Gastroesophageal sphincter (tissue), 4 donors: ENCODE measurements at places on chromosomes 6 and 20.

GRCh38 chr6:41189967-41190366 lies 11.0 kb downstream of the TREML2 start:
- H3K4me1 ChIP-seq = no peaks in the 10 kb centered on the region
- no peak for ATAC-seq
- no peak overlapping the region for H3K27ac ChIP-seq
- no peak overlapping the region for H3K4me3 ChIP-seq

GRCh38 chr20:25278636-25279361 lies 30.9 kb downstream of the PYGB start:
- H3K27me3 ChIP-seq = no peaks in the 10 kb centered on the region
- H3K4me1 ChIP-seq = peaks cover 5% of the 10 kb centered on the region
- no peaks in the 10 kb centered on the region for H3K36me3 ChIP-seq
- ATAC-seq = no peak
- H3K4me3 ChIP-seq = no peak overlapping the region

DNA sequence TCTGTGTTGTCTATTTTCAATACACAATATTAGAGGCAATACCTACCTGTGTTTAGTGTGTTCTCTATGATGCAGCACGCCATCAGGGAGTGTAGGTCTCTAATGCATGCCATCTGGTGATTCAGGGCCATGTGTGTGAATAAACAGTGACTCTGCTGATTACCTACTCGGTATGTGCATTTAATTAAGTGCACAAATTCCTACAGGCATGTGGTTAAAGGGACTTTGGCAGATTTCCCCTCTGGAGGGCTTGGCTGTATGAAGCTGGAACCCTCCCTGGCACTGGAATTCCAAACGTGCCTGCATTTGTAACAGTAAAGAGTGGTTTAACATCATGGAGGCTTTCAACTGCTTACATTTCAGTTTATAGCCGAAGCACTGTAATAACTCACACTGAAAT lies 401.5 kb upstream of the SASH1 start:
- no peaks in the 10 kb centered on the region for H3K4me1 ChIP-seq
- ATAC-seq = no peak
- no peak overlapping the region for H3K4me3 ChIP-seq
- no peaks in the 10 kb centered on the region for H3K36me3 ChIP-seq
- no peak overlapping the region for H3K27ac ChIP-seq

GRCh38 chr6:143396497-143397226 lies 53.8 kb downstream of the ADAT2 start:
- H3K36me3 ChIP-seq = no peaks in the 10 kb centered on the region
- no peaks in the 10 kb centered on the region for H3K4me1 ChIP-seq
- ATAC-seq = no peak

GRCh38 chr6:21742238-21742660 lies 148.7 kb downstream of the SOX4 start:
- H3K4me3 ChIP-seq = no peak overlapping the region
- no peak for ATAC-seq
- H3K36me3 ChIP-seq = no peaks in the 10 kb centered on the region
- no peaks in the 10 kb centered on the region for H3K27me3 ChIP-seq
- peak overlapping the region; percentile 67 for H3K27ac ChIP-seq
- H3K4me1 ChIP-seq = peaks cover 7% of the 10 kb centered on the region

GRCh38 chr6:101832371-101832770 lies 438.9 kb downstream of the GRIK2 start:
- no peaks in the 10 kb centered on the region for H3K4me1 ChIP-seq
- no peaks in the 10 kb centered on the region for H3K27me3 ChIP-seq
- no peaks in the 10 kb centered on the region for H3K36me3 ChIP-seq

DNA sequence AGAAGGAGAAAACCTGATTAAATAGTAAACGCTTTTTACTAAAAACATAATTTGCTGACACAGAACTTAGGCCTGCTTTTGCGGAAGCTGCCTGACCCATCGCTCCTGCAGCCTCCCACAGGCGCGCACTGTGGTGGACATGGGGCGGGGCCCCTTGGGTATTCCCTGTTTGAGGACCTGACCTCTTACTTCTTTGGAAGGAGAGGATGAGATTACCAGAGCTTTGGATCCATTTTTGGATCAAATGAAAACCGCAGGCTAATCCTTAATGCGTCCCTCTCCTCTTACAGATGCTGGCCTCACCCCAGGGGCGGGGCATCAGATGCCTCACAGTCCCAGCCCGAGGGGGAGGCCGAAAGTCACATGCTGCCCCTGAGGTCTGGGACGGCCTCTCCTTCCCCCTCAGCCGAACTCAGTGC lies 151.0 kb downstream of the SCML4 start:
- H3K27me3 ChIP-seq = no peaks in the 10 kb centered on the region
- H3K4me3 ChIP-seq = no peak overlapping the region
- peaks cover 22% of the 10 kb centered on the region for H3K4me1 ChIP-seq
- H3K36me3 ChIP-seq = no peaks in the 10 kb centered on the region
- no peak for ATAC-seq

DNA sequence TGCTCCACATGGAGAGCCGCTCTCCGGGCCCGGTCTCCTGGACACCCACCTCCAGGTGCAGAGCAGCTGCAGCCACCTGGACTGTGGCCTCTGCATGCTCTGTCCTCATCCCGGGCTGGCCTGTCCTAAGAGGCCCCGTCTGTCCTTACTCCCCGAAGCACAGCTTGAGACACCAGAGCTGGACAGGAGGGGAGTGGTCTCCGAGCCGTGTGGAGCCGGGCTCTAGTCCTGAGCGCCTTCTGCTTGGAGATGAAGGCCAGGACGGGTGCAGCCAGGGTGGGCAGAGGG lies 6.7 kb upstream of the NTSR1 start:
- H3K27ac ChIP-seq = no peak overlapping the region
- H3K27me3 ChIP-seq = peaks cover under 1% of the 10 kb centered on the region
- no peak for ATAC-seq
- no peaks in the 10 kb centered on the region for H3K4me1 ChIP-seq

GRCh38 chr6:160973311-160974250 lies 18.0 kb upstream of the MAP3K4 start:
- no peak overlapping the region for H3K4me3 ChIP-seq
- H3K27me3 ChIP-seq = peaks cover 4% of the 10 kb centered on the region
- H3K36me3 ChIP-seq = no peaks in the 10 kb centered on the region
- peaks cover 13% of the 10 kb centered on the region for H3K4me1 ChIP-seq

- H3K4me1 ChIP-seq = peaks cover 100% of the 10 kb centered on the region
- ATAC-seq = peak; percentile 90
- no peaks in the 10 kb centered on the region for H3K36me3 ChIP-seq
- H3K27me3 ChIP-seq = no peaks in the 10 kb centered on the region
Measured at GRCh38 chr6:108622641-108623298, 62.1 kb downstream of the FOXO3 start.

DNA sequence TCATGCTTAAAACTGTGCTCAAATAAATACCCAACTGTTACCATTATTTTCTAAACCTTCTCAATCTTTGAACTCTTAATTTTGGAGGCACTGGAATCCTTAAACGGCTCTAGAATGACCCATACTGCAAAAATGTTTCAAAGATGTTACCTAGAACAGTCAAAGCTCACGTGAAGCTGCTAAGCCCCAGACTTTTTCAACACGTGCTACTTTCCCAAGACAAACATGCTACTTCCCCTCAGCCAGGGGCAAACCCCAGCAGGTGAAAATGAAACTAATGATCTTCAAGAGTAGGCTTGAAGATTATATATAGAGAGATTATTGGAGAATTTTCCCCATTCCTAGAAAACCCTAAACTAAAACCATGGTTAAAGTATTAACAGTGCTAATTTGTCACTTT lies 28.1 kb downstream of the HUS1B start:
- peaks cover 2% of the 10 kb centered on the region for H3K4me1 ChIP-seq
- no peaks in the 10 kb centered on the region for H3K27me3 ChIP-seq
- no peaks in the 10 kb centered on the region for H3K36me3 ChIP-seq
- H3K4me3 ChIP-seq = no peak overlapping the region

- ATAC-seq = no peak
- no peak overlapping the region for H3K27ac ChIP-seq
- no peak overlapping the region for H3K4me3 ChIP-seq
Measured at GRCh38 chr20:25632940-25633790, 9.4 kb upstream of the NANP start.

DNA sequence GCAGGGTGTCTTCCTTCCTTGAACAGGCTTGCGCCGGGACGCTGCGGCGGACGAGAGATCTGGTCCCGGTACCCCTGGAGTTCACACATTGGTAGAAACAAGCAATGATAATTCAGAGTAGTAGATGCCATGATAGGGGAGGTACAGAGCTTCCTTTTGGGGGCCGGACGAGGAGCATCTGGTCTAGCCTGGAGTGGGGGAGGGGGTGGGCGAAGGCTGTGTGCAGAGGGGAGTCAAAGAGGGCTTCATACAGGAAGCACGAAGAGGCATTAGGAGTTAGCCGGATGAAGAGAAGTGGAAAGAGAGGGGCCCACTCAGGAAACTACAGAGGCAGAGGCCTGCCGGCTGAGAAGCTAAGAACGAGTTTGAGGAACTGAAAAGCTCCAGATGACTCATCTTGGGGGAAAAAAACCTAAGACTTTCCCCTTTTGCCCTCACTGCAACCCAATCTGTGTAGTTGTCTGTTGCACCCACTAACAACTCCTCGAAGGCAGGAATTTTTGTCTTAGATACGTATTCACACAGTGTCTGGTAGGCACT lies 611 bp downstream of the CNPY3 start:
- H3K27ac ChIP-seq = peak overlapping the region; percentile 95
- H3K27me3 ChIP-seq = peaks cover 10% of the 10 kb centered on the region
- ATAC-seq = peak; percentile 6
- peaks cover 52% of the 10 kb centered on the region for H3K4me1 ChIP-seq
- H3K36me3 ChIP-seq = peaks cover 19% of the 10 kb centered on the region
- peak overlapping the region; percentile 80 for H3K4me3 ChIP-seq

DNA sequence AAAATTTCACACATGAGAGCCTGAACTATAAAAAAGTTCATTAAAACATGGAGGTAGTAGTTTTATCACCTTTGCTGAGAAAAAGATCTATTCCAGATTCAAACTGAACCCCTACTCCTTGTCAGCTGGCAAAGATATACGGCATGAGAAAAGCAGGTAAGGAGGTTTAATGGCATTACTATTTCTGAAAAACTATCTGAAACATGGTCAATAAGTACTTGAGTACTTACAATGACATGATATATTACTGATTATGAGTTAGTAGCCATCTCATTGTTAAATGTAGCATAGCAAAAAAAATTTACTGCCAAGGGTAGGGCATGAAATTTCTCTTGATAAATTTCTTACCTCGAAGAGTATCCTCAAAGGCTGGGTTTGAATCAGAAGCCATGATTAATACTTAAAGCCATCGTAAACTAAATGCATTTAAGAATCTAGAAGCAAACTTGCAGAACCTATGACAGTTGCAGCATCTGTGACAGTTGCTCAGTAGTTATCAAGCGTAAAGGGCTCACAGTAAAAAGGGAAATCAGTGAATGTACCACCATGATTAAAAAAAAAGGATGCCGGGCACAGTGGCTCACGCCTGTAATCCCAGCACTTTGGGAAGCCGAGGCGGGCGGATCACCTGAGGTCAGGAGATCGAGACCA lies 8.7 kb downstream of the SLC17A5 start:
- H3K27ac ChIP-seq = peak overlapping the region; percentile 15
- H3K27me3 ChIP-seq = no peaks in the 10 kb centered on the region
- no peaks in the 10 kb centered on the region for H3K36me3 ChIP-seq
- peak overlapping the region; percentile 27 for H3K4me3 ChIP-seq
- H3K4me1 ChIP-seq = no peaks in the 10 kb centered on the region

DNA sequence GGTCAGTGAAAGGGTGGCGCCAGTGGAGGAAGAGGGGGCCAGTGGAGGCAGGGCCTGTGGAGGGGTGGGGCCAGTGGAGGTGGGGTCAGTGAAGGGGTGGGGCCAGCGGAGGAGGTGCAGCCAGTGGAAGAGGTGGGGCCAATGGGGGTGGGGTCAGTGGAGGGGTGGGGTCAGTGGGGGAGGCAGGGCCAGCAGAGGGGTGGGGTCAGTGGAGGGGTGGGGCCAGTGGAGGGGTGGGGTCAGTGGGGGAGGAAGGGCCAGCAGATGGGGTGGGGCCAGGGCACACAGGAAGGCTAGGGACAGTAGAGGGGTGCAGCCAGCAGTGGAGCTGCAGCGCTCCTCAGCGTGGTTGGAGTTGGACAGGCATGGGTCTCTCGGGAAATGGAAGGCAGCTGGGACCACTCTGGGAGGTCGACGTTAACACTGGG lies 18.7 kb downstream of the ADRM1 start:
- no peak overlapping the region for H3K4me3 ChIP-seq
- H3K4me1 ChIP-seq = peaks cover 19% of the 10 kb centered on the region
- H3K27me3 ChIP-seq = no peaks in the 10 kb centered on the region
- peaks cover 92% of the 10 kb centered on the region for H3K36me3 ChIP-seq

DNA sequence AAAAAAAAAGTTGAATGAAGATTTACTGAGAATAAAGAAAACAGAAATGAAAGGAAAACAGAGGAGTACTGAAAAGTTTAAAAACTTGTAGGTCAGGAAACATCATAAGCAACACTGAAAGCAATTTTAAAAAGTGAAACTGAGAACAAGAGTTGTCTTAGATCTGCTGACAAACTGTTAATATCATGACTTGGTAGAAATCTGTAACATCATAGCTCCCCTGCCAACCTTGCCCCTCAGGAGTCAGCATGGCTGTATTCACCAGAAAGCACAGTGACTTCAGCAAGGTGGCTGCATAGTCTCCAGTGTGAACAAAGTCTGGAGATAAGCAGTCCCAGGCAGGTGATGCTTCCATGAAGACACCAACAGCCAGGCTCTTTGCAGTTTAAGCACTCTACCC lies 5.3 kb downstream of the NAA20 start:
- H3K4me1 ChIP-seq = peaks cover 2% of the 10 kb centered on the region
- H3K4me3 ChIP-seq = no peak overlapping the region
- no peak overlapping the region for H3K27ac ChIP-seq
- H3K27me3 ChIP-seq = no peaks in the 10 kb centered on the region
- peaks cover 32% of the 10 kb centered on the region for H3K36me3 ChIP-seq

DNA sequence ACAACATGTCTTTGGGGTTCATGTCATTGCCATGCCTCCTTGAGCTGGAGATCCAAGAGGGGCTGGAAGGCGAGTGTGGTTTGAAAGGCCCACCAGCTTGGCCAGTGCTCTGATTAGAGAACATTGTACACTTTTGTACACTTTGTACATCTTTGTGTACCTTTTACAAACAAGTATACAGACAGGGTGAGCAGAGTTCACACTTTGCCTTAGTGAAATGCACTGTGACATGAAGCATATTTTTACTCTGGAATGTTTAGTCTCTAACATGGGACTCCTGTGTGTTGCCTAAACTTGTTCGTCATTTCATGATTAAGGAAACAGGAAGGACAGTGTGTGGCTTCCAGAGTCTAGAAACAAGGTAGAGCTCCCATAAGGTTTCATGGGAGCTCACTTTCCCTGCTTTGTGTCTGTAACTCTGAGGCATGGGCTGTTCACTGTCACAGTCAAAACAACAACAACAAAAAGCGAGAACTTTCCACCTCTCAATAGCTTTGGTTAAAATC lies 225.8 kb upstream of the SOX4 start:
- no peak for ATAC-seq
- H3K4me3 ChIP-seq = no peak overlapping the region
- H3K4me1 ChIP-seq = no peaks in the 10 kb centered on the region
- H3K36me3 ChIP-seq = no peaks in the 10 kb centered on the region
